Globus pallidus (tissue), 1 donor: ENCODE measurements at places on chromosomes 7 and 10.

- peak; percentile 46 for DNase-seq
Measured at GRCh38 chr7:34320926-34321661, 336.9 kb upstream of the NPSR1 start.

DNA sequence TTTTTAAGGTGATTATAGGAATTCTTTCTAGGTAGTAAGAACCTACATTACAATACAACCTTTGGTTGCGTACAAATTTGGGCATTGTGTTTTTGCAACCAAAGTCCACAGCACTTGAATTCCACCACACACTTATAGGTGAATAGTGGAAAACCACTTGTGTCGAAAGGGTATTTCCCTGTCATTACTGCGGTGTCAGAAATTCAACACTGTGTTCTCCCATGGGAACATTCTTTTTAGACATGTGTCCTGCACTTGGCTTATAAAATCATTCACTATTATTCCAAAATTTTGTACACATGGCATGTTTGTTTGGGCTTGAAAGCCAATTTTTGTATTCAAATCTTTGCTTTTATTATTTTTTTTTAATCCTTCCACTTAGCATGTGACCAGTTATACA is 333.7 kb downstream of the PRPF18 start:
- no peak for DNase-seq

DNA sequence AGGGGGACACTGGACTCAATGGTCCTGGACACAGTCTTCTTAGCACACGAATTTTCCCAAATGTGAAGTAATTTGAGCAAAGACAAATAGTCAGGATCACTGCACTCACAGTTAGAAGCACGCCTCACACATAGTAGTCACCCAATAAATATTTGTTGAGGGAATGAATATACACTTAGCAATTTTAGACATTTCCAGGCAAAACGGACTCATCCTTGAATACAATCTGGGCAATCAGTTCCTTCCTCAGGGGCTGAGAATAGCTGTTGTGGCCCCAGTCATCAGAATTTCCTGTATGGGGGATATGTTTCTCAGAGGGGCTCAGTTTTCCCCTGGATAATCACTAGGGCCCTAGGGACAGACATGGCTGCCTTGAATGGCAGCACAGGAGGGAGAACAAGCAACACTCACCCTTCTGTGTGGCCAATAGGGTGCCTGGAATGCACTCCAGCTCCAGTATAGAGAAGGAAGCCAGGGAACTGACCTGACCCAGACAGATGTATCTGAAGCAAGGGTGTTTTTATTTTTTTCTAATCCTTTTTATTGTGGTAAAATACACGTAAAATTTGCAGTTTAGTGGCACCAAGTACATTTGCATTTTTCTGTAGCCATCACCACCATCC is 282.7 kb upstream of the ZNF32 start:
- no peak for DNase-seq

DNA sequence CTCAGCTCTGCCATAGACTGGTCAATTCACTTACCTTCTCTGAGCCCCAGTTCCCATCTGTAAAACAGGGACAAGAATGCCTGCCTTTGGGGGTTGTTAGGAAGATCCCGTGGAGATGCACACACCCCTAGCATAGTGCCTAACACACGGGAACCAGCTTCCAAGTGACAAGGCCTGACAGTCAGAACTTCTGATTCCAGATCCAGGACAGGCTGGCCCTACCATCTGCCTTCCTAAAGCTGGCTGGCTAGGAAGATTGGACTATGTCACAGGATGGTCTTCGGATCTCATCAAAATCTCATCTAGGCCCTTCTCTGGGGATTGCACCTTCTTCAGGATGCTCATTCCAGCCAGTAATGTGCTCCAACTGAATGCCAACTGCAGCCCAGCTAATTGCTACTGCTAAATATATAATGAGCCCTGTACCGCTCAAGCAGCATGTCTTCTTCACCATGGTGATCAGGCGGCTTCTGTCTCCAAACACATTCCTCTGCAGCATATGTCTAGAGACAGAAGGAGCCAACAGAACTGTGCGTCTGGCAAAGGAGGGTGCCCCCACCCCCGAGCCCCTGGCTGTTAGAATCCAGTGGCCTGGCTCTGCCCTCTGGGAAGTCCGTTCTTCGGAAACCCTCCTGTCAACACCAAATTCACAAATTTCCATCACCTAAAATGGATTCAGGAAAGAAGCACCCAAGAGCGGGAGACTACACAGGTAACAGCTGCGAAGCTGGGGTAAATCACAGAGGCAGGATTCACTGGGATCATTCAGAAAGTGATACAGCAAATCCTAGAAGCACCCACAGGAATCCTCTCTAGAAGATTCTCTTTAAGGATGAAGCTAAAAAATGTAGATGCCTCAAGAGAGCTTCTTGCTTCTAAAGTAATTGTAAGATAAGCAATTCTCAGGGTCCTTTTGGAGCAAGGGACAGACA is 142.1 kb upstream of the EEPD1 start:
- no peak for DNase-seq

DNA sequence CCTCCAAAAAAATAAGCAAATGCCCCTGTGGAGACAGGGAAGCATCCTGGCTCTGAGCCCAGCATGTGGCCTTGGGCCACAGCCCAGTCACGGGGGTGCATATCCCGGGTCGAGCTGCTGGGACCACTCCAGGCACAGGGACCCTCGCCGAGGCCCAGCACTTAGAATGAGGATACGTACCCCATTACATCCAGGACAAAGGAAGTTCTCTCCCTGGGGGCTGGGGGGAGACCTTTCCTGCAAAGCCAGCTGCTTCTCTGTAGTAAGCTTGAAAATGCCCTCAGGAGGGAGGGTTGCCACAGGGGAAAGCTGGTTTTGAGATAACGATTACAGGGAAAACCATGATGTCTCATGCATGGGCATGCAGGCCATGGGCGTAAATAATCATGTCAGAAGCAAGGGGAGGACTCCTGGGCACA is 75.5 kb downstream of the HIPK2 start:
- DNase-seq, result peak; percentile 44

GRCh38 chr10:43226851-43227845 is 39.7 kb downstream of the RASGEF1A start:
- DNase-seq, result no peak

DNA sequence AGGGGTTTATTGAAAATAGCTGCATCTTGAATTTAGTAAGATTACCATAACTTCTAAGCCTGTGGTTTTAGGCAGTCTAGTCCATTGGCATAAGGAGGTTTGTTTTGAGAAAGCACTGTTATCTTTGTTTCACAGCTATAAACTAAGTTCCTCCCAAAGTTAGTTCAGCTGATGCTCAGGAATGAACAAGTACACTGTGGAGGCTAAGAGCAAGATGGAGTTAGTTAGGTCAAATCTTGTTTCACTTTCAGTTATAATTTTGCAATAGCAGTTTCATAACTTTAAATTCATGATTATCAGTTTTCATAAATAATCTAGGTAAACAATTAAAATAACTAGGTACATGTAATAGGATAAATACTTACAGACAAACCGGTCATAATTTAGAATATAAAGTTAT is 15.4 kb downstream of the SEC61G start:
- DNase-seq, result no peak

DNA sequence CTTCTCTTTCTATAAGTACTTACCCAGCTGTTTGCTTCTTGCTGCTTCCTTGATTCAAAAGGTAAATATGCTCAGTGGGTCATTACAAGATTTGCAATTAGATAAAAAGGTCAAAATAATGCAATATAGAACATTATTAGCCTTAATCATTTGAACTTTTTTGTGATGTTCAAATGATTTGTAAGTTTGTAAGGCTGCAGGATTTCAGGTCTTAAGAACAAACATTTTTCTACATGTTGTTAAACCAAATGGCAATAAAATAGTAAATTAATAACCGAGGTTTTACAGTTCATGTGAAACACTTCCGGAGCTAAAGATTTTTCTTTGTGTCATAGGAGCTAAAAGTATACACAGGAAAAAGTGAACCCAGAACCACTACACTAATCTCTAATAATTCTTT is 16.2 kb upstream of the SCIN start:
- no peak for DNase-seq

- no peak for DNase-seq
Measured at GRCh38 chr10:73244866-73245477, 2.1 kb downstream of the DNAJC9 start.

DNA sequence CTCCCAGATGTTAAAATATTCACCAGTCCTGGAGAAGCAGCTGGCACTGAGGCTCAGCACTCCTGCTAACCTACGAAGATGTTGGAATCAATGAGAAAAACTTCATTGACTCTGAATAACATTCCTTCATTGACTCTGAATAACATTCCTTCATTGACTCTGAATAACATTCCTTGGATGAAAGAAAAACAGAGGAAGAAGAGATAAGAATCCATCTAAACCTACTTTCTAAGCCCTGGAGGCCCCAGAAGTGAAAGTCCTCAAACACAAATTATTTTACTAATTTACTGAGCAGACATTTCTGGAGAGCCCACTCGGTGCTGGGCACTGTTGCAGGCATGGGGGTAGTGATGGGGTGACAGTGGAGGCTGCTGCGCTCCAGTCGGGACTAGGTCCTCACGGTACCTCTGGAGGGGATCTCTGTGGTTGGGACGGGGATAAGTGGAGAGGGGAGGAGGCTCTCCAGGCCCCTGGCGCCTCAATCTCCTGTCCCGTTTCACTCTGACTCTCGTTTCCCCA is 254.1 kb downstream of the WDR37 start:
- no peak for DNase-seq

DNA sequence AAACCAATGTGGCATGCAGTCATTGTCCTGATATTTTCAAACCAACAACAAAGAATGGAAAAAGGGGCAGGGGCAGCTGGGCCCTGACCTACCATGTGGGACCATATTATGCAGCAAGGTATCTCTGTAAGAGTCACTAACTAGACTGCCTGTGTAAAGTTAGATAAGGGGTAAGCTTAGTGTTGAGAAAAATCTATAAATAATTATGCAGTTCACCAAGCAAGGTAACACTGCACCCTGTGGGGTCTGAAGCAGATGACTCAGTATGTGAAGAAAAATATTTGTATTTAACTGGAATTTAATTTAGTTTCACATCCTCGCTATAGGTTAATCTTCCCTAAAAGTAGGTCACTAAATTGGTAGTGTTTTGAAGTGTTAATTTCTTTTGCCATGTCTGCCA is 99.3 kb downstream of the PPP1R3A start:
- DNase-seq, result no peak

DNA sequence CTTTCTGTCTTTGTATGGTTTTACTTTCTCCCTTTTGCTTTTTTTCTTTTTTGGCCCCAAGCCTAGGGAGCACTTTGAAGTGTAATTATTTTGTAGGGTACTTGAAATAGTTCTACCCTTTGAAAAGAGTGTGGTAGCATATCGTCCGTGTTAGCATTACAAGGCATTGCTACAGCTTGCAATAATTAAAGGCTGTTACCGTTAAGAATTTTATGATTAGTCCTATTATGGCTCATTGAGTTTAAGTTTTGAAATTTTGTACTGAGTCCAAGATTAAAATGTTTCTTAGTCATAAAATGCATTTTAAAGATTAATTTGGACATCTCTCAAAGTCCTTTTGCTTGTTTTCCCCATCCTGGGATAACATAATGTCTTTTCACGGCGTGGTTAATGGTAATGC is 490.0 kb upstream of the LRRN3 start:
- no peak for DNase-seq

DNA sequence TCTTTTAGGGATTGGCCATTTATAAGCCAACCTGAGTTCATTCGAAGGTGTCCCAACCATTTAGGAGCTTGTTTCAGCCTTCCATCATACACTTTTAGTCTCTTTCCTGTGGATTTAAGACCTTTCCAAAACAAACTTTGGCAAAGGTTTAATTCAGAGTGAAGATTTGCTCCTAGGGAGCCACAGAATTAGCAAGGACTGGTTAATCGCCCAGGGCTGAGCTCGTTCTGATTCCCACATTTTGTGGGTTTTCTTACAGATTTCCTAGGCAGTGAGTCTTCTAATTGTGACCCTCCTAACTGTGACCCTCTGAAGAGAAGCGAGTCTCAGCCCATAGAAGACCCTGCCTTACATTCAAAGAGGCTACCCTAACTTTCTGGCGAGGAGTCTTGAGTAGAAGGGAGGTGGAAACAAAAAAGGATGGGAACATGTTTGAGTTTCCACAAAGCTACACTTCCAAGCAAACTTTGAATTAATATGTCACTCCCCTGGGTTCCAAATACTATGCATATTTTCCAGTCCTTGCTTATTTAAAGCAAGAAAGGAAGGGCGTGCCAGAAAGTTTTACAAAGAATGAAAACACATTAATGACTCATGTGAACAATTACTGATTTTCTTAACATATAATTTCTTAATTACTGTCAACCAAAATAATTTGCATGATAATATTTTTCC is 118.3 kb downstream of the ARID5B start:
- no peak for DNase-seq

GRCh38 chr10:81953420-81953819 is 78.4 kb downstream of the NRG3 start:
- DNase-seq, result no peak

GRCh38 chr10:113441220-113441619 is 111.6 kb upstream of the HABP2 start:
- DNase-seq, result no peak

GRCh38 chr7:136925556-136925955 is 57.1 kb downstream of the CHRM2 start:
- DNase-seq, result no peak
